ENCODE measurements at places on chromosomes 3 and 15.

GRCh38 chr15:65535192-65535591 is 4.9 kb downstream of the HACD3 start:
- DNase-seq, result no peak

- DNase-seq, result peak; percentile 55
These were observed 4.0 kb downstream of the C3orf52 start for GRCh38 chr3:112089956-112090886.

- no peak for DNase-seq
These were observed 34.6 kb upstream of the CACNA2D3 start for GRCh38 chr3:54087581-54088410.

DNA sequence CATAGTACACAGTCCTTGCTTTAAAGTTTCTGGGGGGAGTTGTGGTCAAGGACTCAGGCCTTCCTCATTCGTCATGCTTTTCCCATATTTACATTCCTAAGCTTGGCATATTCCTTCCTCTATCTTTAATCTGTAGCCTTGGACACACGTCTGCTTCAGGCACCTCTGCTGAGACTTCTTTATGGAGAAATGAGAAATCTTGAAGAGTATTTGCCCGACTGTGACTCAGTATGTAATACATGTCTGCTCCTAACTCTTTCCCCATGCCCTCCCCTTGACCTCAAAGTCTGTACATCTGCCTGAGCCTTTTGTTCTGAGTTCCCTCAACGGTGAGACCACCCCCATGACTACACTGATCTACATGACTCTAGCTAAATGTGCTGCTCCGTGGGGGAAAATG is 246.1 kb downstream of the SI start:
- no peak for DNase-seq

- DNase-seq, result peak; percentile 74
These were observed 199.7 kb downstream of the ARRDC4 start for GRCh38 chr15:98160236-98160635.

DNA sequence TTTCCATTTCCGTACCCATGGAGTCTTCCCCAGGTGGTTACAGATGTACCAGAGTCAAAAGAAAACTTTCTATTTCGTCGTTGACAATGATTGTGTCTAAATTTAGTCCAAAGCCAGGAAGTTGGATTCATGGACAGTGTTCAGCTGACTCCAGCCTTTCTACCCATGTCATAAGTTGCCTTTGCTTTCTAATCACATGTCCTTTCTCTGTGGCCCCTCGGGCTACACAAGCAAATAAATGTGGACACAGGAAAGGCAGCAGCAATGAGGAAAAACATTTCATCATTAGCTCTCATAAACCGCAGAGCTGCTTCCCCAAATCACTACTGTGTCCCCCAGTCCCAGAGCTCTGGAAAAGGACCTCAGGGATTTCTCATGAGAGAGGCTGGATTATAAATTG is 82.0 kb downstream of the USF3 start:
- no peak for DNase-seq

DNA sequence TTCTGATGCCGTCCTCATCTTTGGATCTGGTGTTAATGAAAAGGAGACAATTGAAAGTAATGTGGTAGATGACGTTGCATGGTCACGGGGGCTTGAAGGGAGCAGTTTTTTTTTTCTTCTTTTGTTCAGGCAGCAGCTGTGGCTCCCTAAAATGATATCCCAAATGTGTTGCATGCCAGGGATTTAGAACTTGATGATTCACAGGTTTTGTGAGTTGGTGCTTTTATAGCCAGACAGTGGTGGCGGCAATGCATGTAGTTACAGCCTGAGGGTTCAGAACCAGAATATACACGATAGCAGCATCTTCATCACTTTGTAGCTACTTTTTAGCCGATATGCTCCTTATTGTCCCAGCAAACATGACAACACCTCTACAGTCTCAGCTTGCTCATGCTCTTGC is 133.4 kb downstream of the CHST2 start:
- no peak for DNase-seq

DNA sequence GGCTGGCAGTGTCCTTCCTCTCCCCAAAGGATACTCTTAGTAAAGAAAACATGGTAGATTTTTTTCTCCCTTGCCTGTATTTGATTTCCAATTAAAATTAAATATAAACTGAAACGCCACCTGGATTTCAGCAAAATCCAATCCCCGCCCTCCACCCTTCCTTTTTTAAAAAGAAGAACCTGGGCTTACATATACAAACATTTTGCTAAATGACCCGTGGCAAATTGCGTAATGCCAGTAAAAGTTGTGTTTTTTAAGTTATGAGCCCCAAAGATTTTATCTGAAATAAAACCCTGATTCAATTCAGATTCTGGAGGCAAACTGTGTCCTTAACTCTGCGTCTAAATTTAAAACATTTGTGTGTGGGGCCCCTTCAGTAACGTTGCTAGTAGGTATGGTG is 403.0 kb downstream of the FOXP1 start:
- DNase-seq, result no peak

DNA sequence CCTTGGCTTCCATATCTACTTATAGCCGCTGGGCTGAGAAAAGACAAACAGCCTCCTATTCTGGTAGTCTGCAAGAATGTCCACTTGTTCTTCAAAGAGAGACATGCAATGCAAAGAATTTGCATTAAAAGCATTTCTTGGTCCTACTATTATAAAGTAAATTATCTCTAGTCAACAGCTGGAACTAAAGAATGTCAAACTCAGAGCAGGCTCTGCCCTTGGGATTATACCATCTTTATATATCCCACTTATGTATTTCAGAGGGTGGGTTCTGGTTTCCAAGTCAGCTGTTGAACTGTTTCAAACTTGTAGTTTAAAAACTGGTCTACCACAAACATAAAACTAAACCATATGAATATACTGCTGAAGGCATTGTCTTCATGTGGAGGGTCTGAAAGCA is 7.0 kb upstream of the ACTC1 start:
- no peak for DNase-seq

GRCh38 chr3:16147220-16147994 is 27.1 kb upstream of the GALNT15 start:
- DNase-seq, result no peak

- no peak for DNase-seq
These were observed 68.5 kb downstream of the GPR176 start for GRCh38 chr15:39851500-39852092.

DNA sequence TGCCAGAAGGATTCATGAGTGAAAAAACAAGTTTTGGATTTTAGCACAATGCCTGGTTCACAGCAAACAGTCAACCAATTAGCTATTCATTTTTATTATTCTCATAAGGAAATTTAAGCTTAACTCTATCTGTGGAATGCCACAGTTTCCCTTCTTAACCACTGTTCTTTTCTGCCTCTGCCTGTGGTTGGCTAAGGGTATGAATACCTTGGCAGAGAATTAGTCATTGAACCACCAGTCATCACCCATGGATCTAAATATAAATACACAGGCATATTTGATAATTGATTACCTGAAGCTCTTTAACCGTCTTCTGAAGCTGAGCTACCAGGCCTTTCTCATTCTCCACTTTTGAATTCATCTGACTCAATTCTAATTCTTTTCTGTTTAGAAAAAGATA is 79.9 kb downstream of the MYH15 start:
- DNase-seq, result no peak

- no peak for DNase-seq
These were observed 304.4 kb downstream of the WDR72 start for GRCh38 chr15:53454843-53455721.

DNA sequence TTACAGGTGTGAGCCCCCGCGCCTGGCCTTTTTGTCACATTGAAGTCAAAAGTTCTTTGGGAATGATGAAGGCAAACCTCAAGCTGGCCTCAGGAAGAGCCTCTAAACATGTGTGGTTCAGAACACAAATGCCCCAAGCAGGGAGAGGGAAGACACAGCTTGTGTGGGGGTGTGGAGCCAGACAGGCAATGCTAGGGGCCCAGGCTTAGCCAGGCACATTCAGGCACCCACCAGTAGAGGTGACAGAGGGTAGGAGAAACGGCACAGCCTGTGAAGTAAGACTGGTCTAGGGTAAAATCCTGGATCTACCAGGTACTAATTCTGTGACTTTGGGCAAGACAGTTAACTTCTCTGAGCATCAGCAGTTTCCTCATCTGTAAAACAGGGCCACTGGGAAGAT is 3.5 kb downstream of the HDC start:
- no peak for DNase-seq

DNA sequence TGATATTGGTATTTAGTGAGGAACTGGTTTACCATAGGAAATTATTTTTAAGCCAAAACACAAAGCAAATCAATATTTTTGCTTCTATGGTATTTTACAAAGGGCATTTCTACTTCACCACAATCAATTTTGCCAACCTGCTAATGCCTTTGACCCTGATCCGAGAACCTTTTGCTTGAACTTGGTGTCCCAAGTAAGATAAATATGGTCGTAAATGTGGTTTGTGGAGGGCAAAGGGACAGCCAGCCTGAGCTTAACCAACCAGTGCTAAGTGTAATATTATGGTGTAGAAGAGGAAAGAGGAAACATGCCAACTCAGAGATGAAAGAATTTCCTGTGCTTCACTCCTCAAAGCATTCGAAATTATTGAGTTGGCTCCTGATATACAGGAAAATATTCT is 148.4 kb downstream of the C3orf38 start:
- no peak for DNase-seq

GRCh38 chr3:116425126-116425525 is 20.2 kb downstream of the LSAMP start:
- no peak for DNase-seq
